ENCODE measurements at places on chromosomes 12 and 14.

DNA sequence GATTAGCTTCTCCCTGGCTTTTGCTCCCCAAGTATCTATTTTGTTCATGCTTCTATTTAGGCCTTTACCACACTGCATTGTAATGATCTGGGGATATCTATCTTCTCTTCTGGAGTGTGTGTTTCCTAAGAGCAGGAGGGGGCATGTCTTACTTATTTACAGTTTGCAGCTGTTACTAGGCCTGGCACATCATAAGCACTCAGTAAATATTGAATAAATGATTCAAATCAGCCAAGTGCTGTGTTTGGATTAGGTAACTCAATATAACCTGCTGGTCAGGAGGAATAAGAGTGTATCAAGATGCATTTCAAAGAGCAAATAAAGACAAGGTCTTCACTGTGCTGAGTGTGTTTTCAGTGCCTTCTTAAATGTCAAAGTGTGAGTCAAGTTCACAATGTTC, 186.1 kb downstream of the FOXG1 start:
- no peak for DNase-seq

- no peak for DNase-seq
Measured at GRCh38 chr14:53408175-53408879, 255.2 kb upstream of the DDHD1 start.

GRCh38 chr12:47987411-47988072, 16.7 kb downstream of the COL2A1 start:
- DNase-seq: no peak

GRCh38 chr14:102511538-102511937, 2.0 kb upstream of the ANKRD9 start:
- DNase-seq: no peak

DNA sequence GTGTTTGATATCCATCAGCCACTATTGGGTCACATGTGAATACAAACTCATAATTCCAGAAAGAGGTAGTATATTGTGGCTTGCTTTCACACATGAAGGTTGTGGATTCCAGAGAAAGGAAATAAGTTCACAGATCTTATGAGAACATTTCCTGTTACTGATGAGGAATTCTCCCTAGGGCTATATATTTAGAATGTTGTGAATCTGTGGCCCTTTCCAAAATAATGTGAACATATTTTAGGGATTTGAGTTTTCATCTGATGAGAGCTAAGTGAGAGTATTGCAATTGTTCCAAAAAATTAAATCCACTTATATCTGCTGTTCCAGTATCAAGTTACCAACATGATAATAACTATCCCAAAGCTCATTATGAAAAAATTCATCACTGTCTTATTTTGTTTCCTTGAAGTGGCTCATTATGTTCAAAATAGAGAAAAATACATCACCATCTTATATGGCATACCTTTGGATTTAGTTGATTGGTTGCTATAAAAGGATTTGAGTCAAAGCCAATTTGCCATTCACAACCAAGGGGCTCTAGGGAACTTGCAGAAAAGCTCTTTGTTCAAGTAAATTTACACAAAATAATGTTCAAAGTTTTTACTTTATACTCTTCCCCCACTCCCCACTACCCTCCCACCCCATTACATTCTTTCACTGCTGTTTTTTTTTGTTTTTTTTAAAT, 76.3 kb downstream of the MYRFL start:
- no peak for DNase-seq

GRCh38 chr12:49702009-49702408, 5.2 kb downstream of the FMNL3 start:
- no peak for DNase-seq

DNA sequence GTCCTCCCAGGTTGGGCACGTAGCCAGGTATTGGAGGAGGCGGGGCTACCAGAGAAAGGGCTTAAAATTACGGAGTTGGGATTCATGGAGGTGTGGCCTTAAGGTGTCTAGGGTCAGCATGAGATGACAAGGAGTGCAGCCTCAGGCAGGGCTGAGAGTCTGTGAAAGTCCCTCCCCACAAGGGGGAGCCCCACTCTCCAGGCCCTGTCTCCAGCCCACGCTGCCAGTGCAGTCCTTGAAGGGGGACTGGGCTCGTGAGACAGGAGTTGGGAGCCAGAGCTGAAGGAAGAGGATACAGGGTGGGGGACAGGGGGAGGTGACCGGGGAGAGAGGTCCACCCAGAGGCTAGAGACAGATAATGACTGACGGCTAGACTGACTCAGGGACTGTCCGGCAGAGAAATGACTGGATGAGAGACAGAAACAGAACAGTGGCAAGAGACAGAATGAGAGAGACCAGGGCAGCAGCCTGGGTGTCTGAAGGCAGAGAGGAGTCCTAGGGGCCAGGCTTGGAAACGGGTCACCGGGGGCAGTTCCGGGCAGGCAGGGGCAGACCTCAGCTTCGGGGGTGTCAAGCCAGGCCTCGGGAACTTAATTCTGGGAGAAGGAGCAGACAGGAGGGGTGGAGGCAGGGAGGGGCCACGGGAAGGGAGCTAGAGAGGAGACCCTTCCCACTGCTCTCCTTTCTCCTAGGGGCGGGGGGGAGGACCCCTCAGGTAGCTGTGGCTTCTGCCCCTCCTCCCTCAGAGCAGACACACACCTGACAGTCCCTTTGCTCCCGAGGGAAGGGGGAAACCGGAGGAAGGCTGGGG, 970 bp downstream of the CDH24 start:
- peak; percentile 71 for DNase-seq
